ENCODE measurements at places on chromosomes 3 and 15. TPM values are rescaled to one million over a fixed set of nuclear protein-coding genes. Genes with fewer than 3 reads are reported as not detected.

DNA sequence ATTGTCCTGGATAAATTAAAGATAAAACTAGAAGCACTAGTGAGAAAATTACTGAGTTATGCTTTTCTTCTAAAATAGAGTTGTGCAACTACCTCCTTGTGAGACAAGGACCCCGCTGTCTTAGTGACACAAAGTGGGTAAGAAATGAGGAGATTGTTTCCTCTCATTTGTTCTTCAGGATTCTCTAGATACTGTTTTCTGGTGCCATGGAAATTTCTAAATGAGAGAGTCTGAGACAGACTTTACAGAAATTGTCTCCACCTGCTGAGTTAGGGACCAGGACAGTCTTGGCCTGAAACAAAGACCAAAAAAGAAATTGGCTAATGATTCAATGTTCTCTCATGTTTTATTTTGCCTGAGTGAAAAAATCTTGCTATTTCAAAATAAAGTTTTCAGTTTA is 427.5 kb downstream of the TUSC7 start:
- H3K27me3 ChIP-seq, result no peaks in the 10 kb centered on the region
- no peak overlapping the region for H3K4me3 ChIP-seq
- no peak overlapping the region for H3K27ac ChIP-seq
- no peak for DNase-seq
- H3K4me1 ChIP-seq, result no peaks in the 10 kb centered on the region
- H3K36me3 ChIP-seq, result no peaks in the 10 kb centered on the region

DNA sequence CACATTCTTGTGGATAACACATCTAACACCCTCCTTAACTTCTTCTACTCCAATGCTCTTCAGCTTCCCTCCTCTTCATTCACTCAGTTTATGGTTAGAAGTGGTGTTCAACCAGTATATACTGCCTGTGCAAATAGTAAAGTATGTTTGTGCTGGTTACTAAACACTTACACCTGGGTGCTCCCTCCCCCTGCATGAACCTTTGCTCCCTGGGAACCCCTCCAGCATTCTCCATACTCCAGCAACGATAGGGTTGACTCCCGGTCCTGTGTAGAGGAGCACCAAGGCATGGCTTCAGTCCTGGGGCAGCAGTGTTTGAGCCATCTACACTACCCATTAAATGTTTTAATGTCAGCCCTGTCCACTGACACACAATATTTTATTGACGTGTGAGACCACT is 407.5 kb upstream of the DPH6 start:
- no peaks in the 10 kb centered on the region for H3K27me3 ChIP-seq
- no peak for DNase-seq
- H3K4me3 ChIP-seq, result no peak overlapping the region
- no peaks in the 10 kb centered on the region for H3K4me1 ChIP-seq
- no peak overlapping the region for H3K27ac ChIP-seq

DNA sequence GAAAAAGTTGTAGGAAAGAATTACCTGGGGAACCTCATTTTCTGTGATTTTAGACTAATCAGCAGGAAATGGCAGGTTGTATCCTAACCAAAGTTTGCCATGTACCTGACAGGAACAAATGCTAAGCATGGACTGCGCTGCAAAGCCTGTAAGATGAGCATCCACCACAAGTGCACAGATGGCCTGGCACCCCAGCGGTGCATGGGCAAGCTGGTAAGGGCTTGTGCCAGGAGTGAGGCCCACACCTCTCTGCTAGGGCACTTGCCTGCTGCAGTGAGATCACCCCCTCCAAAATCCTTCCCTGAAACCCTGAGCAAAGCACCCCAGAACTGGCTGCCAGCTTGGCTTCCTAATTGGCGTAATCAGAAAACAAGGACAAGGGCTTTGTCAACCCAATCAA is 102.6 kb downstream of the STAC start:
- no peaks in the 10 kb centered on the region for H3K4me1 ChIP-seq
- H3K36me3 ChIP-seq, result no peaks in the 10 kb centered on the region
- no peak for DNase-seq
- no peak overlapping the region for H3K4me3 ChIP-seq
- peaks cover 3% of the 10 kb centered on the region for H3K27me3 ChIP-seq

PHLDB2 gene
- 2.5 TPM for total RNA-seq

HCLS1 gene
- total RNA-seq, result 193 TPM

Measured in activated naive CD8-positive, alpha-beta T cell treated with anti-CD3 and anti-CD28 coated beads for 36 hours (primary cell).